ENCODE measurements at places on chromosomes 7 and 10.

- DNase-seq: no peak
These were observed 113.1 kb downstream of the ZMIZ1 start for GRCh38 chr10:79181698-79182521.

DNA sequence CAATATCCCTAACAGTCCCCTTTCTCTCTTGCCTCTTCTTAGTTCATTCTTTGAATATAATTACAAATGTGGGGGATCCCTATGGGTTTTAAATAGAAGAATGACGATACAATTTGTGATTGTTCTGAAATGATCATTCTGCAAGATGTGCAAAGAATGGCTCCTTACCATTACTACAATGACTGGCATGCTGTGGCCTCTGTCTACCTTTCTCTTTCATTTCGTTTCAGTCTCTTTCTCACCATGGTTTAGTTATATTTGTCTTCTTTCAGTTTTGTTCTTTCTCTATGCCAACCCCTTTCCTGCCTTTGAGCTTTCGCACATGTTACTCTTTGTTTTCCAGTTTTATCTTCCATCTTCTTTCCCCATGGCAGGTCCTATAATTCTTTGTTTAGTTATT lies 176.5 kb downstream of the SUGCT start:
- no peak for DNase-seq

DNA sequence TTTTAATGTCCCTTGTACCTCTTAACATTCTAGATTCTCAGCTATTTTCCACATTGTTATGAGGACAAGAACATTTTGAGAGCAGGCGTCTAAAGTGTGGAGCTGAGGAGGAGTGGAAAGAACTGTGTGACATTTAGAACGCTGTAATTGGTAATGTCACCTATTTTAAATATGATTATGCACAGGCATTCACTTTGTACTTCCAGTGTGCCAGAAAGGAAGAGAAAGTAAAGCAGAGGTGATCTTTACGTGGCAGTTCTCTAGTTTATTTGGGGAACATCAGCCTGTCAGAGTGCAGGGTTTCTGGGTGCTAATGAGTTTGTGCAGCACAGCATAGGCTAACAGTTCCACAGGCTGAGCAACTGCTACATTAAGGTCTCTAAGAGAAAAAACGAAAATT lies 498.4 kb upstream of the POM121L12 start:
- DNase-seq: no peak

DNA sequence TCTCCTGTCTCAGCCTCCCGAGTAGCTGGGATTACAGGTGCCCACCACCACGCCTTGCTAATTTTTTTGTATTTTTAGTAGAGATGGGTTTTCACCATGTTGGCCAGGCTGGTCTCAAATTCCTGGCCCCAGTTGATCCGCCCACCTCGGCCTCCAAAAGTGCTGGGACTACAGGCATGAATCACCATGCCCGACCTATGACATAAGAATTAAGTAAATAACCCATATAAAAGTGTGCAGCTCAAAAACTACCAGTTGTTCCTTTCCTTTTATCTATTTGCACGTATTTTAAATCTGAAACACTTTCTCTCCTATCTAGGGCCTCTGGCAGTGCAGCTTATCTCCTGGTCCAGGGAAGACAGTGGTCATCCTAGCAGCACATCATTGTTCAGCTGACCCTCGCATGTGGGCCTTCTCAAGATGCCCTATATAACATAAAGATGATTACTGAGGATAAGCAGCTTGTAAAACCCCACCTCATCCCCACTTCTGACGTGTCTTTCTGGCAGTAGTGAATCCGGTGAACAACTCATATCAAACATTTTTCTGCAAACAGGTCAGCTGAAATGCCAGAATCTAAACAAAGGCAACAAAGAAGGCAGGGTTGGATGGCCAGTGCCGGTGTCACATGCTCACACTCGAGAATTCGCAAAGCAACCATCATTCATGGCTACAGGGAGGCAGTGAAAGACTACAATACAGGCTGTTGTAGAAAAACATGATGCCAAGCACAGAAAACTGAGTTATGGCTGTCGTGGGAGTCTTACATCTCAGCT lies 36.0 kb upstream of the KCNIP2 start:
- no peak for DNase-seq

GRCh38 chr7:7156663-7157062 lies 25.7 kb upstream of the C1GALT1 start:
- no peak for DNase-seq

DNA sequence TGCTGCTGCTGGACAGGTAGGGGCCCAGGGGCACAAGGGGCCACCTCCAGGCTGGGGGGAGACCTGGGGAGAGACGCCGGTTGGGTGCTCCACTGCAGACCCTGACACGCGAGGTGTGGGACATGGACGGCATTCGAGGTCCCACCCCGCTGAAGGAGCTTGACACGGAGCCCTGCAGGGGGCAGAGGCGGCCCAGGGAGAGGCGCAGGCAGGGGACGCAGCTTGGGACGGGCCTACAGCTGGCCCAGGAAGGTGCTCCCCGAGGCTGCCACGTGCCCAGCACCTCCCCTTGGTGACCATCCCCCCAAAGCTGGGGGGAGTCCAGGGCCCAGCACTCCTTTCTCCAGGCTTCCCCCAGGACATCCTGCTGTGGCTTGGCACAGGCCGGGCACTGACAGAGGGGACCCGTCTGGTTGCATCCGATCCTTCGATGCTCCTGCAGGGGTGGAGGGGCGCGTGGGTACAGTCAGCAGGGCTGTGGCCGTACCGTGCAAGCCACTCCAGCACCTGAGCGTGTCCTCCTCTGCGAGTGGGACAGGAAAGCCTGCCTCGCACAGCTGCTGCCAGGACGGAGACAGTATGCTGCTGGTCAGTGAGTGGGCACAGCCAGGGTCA lies 174.4 kb downstream of the ELFN1 start:
- DNase-seq: no peak

DNA sequence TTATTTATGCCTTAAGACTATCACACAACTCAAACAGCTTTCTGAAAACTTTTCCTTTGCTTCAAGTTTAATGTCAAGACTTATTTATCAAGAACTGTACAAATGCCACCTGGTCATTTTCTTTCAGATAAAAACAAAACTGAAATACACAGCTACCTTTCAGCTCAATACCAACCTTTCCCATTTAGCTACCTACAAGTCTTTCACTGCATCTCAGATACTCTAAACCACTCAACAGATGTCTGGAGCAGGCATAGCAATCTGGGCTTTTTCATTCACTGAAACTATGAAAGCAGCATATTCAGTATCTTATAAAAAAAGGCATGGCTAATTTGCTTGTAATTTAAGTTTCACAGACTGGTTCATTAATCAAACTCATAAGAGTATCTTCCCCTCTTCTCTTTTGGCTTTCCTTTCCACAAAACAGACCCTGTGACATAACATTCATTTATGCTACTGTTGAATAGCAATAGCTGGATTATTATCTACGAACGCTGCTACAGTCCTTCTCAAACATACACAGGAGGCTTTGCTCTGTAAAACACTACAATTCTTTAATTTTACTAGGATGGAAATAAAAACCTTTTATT lies 8.2 kb downstream of the TRA2A start:
- no peak for DNase-seq

GRCh38 chr7:20201380-20201779 lies 15.8 kb downstream of the MACC1 start:
- no peak for DNase-seq

Measured in AG20443 (cell line).